Left ventricle myocardium inferior (tissue), 1 donor: ENCODE measurements at places on chromosomes 11 and 22. TPM values are rescaled to one million over a fixed set of nuclear protein-coding genes. Genes with fewer than 3 reads are reported as not detected.
A peak's percentile ranks its signal among the peaks of the same experiment; 100 is the strongest.

DNA sequence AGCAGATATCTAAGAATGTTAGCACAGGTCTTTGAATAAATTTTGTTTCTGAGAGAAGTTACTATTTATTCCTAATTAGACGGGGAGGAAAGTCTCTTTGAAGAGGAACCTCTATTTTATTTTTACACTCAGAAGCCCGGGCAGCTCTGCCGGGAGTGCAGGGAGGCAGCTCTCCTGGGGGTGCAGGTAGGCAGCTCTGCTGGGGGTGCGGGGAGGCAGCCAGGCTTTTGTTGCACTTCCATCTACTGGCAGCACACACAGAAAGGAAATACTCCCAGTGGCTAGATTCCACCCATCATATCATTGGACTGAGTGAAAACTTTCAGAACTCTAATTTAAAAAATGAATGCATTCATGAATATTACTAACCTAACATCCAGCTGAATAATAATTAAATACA lies 24.6 kb downstream of the OR10A6 start:
- no peaks in the 10 kb centered on the region for H3K4me1 ChIP-seq
- H3K27ac ChIP-seq: no peak overlapping the region
- no peak overlapping the region for H3K4me3 ChIP-seq
- H3K36me3 ChIP-seq: no peaks in the 10 kb centered on the region

GRCh38 chr22:36358533-36359469 lies 29.0 kb downstream of the MYH9 start:
- no peaks in the 10 kb centered on the region for H3K27me3 ChIP-seq
- H3K36me3 ChIP-seq: peaks cover 5% of the 10 kb centered on the region
- H3K4me3 ChIP-seq: peak overlapping the region; percentile 2

DNA sequence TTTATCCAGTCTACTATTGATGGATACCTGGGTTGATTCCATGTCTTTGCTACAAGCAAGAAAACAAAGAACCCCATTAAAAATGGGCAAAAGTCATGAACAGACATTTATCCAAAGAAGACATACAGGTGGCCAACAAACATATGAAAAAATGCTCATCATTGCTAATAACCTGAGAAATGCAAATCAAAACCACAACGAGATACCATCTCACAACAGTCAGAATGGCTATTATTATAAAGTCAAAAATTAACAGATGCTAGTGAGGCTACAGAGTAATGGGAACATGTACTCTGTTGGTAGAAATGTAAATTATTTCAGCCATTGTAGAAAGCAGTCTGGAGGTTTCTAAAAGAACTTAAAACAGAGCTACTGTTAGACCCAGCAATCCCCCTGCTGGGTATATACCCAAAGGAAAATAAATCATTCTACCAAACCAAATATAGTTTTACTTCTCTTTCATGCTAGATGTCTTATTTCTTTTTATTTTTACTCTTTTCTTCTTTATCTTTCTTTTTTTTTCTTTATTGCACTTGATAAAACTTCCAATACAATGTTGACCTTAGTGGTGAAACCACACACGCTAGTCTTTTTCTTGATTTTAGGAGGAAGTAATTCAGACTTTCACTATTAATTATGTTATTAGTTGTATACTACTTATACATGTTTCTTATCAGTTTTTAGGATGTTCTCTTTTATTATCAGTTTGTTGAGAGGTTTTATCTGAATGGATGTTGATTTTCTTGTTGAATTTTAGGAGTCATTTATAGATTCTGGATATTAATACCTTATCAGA lies 14.3 kb downstream of the TRIM22 start:
- no peak overlapping the region for H3K27ac ChIP-seq
- DNase-seq: no peak
- peaks cover 77% of the 10 kb centered on the region for H3K36me3 ChIP-seq
- no peak overlapping the region for H3K4me3 ChIP-seq
- no peaks in the 10 kb centered on the region for H3K27me3 ChIP-seq

DNA sequence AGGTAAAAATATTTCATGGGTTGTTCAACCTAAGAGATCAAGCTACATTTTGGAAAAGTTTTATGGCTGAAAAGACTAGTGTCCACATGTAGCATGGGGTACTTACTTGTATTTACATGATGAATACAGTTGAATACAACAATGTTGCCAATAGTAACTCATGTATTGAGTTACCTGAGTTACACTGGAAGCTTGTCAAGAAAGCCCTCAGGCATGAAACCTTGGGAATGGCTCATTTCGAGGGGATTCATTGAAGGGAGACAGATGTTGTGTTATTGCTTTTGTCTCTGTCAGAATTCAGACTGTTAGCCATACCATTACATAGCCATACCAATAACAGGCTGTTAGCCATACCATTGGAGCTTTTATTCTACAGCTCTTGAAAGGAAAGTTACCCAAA lies 9.2 kb downstream of the OR51F2 start:
- no peak for DNase-seq
- H3K4me1 ChIP-seq: peaks cover 1% of the 10 kb centered on the region
- no peak overlapping the region for H3K4me3 ChIP-seq
- no peaks in the 10 kb centered on the region for H3K27me3 ChIP-seq
- H3K36me3 ChIP-seq: no peaks in the 10 kb centered on the region
- H3K27ac ChIP-seq: no peak overlapping the region

Gene C11orf97
- total RNA-seq: not detected

Gene MAPK1
- 91.7 TPM for total RNA-seq

Gene CREB3L1
- total RNA-seq: 40.9 TPM
